ENCODE measurements at places on chromosomes 12 and 14.

GRCh38 chr12:78959556-78959955 is 95.0 kb downstream of the SYT1 start:
- no peaks in the 10 kb centered on the region for H3K4me1 ChIP-seq
- no peak overlapping the region for H3K4me3 ChIP-seq
- no peak overlapping the region for H3K27ac ChIP-seq
- no peak for DNase-seq
- no peaks in the 10 kb centered on the region for H3K27me3 ChIP-seq

GRCh38 chr12:53965281-53966084 is 7.4 kb upstream of the HOXC11 start:
- no peak overlapping the region for H3K4me3 ChIP-seq
- H3K36me3 ChIP-seq = no peaks in the 10 kb centered on the region
- DNase-seq = no peak
- H3K27ac ChIP-seq = no peak overlapping the region
- H3K4me1 ChIP-seq = no peaks in the 10 kb centered on the region

- no peak for DNase-seq
- H3K4me1 ChIP-seq = no peaks in the 10 kb centered on the region
- H3K27me3 ChIP-seq = no peaks in the 10 kb centered on the region
- no peak overlapping the region for H3K27ac ChIP-seq
- no peaks in the 10 kb centered on the region for H3K36me3 ChIP-seq
Measured at GRCh38 chr12:74119811-74120362, 417.7 kb upstream of the ATXN7L3B start.

- no peaks in the 10 kb centered on the region for H3K36me3 ChIP-seq
- H3K27me3 ChIP-seq = no peaks in the 10 kb centered on the region
- no peak for DNase-seq
Measured at GRCh38 chr14:34465069-34465859, 3.2 kb upstream of the SPTSSA start.

DNA sequence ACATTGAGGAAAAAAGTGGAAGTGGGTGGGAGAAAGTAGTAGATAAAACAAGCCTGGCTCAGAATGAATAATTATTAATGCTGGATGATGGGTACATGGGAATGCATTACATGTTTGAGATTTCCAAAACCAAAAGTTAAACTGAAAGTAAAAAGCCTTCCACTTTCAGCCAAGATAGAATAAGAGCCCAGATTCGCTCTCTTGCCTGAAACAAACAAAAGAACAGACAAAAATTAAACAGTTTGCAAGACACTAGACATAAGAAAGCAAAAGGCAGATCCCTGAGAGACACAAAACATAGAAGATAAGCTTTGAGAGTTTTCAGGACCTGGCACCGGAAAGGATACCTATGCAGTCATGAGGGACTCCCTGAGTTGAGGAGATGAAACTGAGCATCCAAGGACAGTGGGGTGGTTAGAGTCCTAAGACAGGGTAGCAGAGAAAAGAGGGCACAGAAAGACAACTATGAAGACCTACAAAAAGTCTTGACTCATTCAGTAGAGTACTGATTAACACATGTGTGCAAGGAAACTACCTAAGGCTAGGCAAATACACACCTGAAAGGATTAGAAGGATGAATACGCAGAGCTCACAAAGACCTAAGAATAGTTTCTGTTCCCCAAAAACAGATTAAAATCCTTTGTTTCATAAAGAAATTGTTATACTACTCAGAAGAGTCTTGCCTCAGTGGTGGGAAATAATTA is 54.1 kb downstream of the CEP83 start:
- peak overlapping the region; percentile 10 for H3K4me3 ChIP-seq
- H3K36me3 ChIP-seq = no peaks in the 10 kb centered on the region
- no peaks in the 10 kb centered on the region for H3K4me1 ChIP-seq
- H3K27me3 ChIP-seq = no peaks in the 10 kb centered on the region
- H3K27ac ChIP-seq = peak overlapping the region; percentile 7
- no peak for DNase-seq

DNA sequence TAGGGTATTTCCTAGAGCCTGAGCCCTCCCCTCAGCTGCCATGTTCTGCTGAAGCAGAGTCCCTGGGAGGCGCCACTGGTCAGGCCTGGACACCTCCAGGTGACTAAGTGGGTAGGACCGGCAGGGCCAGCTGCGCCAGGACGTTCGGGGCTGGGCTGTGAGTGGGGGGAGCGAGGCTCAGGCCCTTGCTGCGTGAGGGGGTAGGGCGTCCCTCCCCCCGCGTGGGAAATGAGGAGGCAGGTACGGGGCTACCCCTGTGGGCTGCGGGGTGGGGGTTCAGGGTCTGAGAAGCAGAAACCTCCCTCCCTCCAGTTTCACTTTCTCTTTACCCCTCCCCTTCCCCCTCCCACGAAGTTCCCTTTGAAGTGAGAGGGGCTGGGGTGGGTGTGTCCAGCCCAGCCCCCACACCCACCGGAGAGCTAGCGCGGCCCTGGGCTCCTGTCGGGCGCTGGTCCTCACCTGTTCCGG is 22.1 kb upstream of the KIF26A start:
- peak overlapping the region; percentile 51 for H3K4me3 ChIP-seq
- no peaks in the 10 kb centered on the region for H3K4me1 ChIP-seq
- no peaks in the 10 kb centered on the region for H3K36me3 ChIP-seq
- peak; percentile 79 for DNase-seq

DNA sequence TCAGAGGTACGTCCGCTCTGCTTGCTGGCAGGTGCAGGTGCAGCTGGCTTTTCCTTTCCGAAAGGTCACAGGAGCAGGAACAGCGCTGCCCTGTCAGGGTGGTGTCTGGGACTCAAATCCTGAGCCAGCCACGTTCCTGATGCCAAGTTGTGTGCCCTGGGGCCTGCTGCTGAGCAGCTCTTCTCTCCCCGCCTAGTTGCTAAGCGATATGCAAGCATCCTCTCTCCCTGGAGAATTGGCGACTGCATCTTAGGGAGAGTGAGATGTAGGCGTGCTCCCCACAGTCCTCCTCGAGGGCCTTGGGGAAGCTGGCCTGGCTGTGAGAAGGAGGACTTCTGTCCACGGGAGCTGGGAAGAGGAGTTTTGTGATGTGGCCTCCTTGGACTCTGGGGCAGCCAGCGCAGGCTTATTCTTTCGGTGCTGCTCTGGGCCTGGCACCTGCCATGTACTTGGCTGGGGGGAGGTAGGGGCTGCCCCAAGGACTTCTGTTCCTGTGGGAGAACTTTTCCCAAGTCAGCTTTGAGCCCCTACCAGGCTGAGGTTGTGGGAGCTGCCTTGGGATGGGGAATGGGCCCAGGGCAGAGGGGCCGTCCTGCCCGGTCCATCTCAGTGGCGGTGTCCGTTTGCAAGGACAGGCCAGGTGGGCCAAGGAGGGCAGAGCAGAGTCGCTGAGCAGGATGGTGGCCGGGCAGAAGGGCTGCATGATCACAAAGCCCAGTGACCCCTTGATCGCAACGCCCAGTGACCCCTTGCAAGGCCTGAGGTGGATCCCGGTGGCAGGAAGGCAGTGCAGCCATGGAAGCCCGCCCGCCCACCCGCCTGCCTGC is 183.5 kb downstream of the ADGRD1 start:
- H3K4me1 ChIP-seq = peaks cover 4% of the 10 kb centered on the region
- H3K27ac ChIP-seq = no peak overlapping the region
- H3K36me3 ChIP-seq = no peaks in the 10 kb centered on the region

- DNase-seq = peak; percentile 79
- H3K27me3 ChIP-seq = no peaks in the 10 kb centered on the region
- peaks cover 16% of the 10 kb centered on the region for H3K4me1 ChIP-seq
- peak within 1 kb of the TSS; percentile 67 for H3K4me3 ChIP-seq
Measured at GRCh38 chr14:58637391-58638230, at the start of gene DACT1. DACT1 (plus strand) TSS chr14:58637962; CDS start chr14:58638203, 241 bp downstream.

GRCh38 chr12:27524494-27524835 is 459 bp downstream of the PPFIBP1 start:
- peak overlapping the region; percentile 89 for H3K27ac ChIP-seq
- H3K4me1 ChIP-seq = peaks cover 5% of the 10 kb centered on the region
- no peaks in the 10 kb centered on the region for H3K36me3 ChIP-seq
- no peak for DNase-seq
- no peaks in the 10 kb centered on the region for H3K27me3 ChIP-seq

DNA sequence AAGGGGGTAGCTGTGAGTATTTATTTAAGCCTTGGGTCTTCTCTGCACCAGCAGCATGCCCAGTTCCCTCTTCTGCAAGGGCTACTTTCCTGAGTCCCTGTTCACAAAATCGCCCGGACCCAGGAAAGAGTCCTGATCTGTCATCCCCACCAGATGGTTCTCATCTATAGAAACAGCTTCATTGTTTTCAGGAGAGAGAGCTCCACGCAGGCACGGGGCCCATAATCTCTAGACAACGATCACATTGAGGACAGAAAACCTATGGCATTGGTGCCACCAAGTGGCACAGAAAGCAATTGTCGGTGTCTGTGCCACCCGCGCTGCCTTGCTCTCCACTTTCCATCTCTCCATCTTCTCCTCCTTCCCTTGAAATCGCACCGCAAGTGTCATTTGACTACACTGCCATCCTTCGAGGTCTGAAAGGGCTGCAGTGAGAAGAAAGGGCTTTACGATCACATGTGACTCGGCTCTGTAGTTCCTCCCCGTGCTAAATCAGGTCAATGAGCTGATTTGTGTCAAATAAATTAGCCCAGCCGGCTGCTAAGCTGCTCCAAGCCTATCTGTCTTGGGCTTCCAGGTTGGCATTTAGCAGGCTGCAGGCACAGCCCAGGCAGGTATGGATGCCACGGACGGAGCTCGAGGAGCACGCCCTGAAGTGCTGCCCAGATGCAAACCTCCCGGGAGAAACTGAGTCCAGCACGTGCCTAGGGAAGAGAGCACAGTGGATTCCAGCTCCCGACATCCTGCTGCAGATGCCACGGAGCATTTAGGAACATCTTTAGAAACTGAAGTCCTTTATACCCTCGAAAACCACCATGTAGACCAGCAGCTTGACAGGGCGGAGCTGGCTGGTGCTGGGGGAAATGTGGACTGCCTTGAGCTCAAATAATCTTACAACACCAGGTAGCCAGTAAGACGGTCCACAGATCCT is 28.8 kb downstream of the SPRING1 start:
- peaks cover 10% of the 10 kb centered on the region for H3K4me1 ChIP-seq
- H3K4me3 ChIP-seq = no peak overlapping the region
- no peaks in the 10 kb centered on the region for H3K36me3 ChIP-seq
- H3K27me3 ChIP-seq = no peaks in the 10 kb centered on the region
- DNase-seq = no peak

Measured in upper lobe of right lung (tissue), 1 donor.